ENCODE measurements at places on chromosomes 12 and 14.
A peak's percentile ranks its signal among the peaks of the same experiment; 100 is the strongest.

- DNase-seq = no peak
These were observed 307.7 kb downstream of the CCDC91 start for GRCh38 chr12:28497889-28498411.

- DNase-seq = no peak
These were observed 6.5 kb upstream of the GLT8D2 start for GRCh38 chr12:104056419-104056972.

DNA sequence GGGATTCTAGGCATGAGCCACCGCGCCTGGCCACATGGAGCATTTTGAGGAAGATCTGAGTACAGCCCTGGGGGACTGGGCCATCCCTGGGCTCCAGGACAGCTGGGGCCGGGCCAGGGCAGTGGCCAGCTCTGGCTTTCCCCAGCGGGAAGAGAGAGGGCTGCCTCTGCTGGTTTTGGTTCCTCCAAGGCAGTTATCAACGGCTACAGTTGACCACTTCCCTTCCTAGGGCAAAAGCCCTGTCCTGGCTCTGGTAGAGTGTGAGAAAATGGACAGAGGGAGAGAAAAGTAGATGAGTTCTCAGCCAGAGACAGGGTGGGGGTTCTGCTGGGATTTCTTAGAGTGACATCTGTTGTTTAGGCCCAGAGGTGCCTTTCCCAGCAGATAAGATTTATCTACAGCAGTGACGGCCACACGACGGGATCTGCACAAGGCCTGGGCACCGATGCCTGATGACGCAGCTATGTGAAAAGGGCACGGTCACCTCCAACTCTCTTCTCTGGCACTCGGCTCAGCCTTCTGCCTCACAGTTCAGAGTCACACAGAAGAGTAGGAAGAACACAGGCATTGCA, 5.5 kb upstream of the HVCN1 start:
- peak; percentile 78 for DNase-seq

- DNase-seq = peak; percentile 39
These were observed 9.4 kb upstream of the CNIH1 start for GRCh38 chr14:54450535-54450934.

DNA sequence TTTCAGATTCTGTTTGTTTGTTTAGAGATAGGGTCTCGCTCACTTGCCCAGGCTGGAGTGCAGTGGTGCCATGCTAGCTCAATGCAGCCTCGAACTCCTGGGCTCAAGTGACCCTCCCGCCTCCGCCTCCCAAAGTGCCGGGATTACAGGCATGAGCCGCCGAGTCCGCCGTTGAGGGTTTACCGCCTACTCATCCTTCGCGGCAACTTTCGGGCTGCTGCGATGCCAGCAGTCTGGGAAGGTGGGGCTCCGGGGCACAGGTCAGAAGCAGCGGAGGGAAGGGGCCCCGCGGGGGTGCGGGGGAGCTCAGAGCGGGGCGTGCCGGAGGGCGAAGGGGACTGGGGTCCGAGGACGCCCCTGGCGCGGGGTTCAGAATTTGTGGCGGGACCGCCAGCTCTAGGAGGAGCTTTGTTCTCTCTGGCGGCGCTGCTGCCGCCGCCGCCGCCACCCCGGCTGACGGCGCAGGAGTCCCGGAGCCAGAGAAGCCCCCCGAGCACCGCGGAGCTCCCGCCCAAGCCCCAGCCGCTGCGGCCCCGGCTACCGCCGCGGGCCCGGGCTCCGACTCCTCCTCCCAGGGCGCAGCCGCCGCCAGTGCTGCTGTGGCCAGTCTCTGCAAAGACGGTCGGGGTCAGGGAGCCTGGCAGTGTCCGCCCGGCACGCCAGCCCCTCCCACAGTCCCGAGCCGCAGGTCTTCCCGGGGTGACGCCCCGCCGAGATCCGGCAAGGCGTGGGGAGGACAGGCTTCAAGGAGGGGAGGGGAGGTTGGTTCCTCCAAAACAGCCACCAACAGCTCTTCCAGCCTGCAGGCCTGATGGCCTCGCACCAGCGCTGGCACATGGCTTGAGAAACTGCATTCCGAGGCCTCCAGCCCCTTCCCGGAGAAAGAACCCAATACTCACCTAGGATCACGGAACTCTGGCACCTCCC, 10.9 kb upstream of the KRT77 start:
- peak; percentile 67 for DNase-seq

GRCh38 chr14:44960646-44961045, 1.1 kb downstream of the KLHL28 start:
- DNase-seq = no peak

- no peak for DNase-seq
These were observed 7.5 kb downstream of the HEBP1 start for GRCh38 chr12:12992418-12993130.

DNA sequence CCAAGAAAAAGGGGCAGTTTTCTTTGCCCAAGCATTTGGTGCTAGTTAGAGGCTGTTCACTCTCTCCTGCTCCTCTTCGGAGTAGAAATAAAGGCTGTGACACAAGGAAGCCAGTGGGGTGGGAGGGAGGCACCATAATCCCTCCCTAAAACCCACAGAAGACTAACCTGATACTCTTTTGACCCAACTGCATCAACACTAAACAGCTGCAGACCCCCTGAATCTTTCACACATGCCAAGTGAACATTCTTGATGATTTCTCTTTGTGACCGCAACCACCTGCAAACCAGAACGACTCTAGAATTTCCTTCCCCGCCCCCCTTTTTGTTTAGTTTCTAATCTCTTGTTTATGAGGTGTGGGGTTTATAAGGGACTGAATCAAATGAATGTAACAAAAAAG, 175.8 kb upstream of the BCL2L14 start:
- no peak for DNase-seq

Data from SK-N-SH (cell line).